Activated T-cell treated with anti-CD3 and anti-CD28 coated beads, Interleukin-2, amount 50 U/mL, for 72 hours (primary cell): ENCODE measurements at places on chromosomes 4 and X. TPM values are rescaled to one million over a fixed set of nuclear protein-coding genes. Genes with fewer than 3 reads are reported as not detected.

The CRMP1 gene
- total RNA-seq = not detected

The RIPPLY1 gene
- total RNA-seq = not detected

The RPL9 gene
- total RNA-seq = 2,445 TPM

The AKAP4 gene
- not detected for total RNA-seq

The UGT2B15 gene
- not detected for total RNA-seq

GRCh38 chr4:123018396-123018775, 96.0 kb upstream of the NUDT6 start:
- H3K36me3 ChIP-seq = peaks cover 2% of the 10 kb centered on the region
- H3K27me3 ChIP-seq = no peaks in the 10 kb centered on the region
- H3K4me1 ChIP-seq = no peaks in the 10 kb centered on the region
- H3K27ac ChIP-seq = no peak overlapping the region

DNA sequence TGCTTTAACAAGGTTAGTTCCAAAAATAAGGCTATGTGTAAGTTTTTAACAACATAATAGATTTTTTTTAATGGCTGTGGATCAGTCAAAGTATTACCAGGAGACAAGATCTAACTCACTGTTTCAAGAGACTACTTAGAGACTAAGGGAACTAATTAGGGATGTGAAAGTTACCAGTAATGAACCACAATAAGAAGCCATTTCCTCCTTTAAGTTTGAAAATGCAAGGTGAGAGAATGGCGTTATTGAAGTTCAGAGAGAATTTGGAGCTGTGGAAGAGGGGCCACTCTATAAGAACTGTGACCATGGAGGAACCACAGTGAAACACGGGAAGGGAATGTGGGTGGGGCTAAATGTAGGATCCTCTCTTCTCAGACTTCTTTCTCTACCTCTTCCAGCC, 624.2 kb downstream of the GLUD2 start:
- no peaks in the 10 kb centered on the region for H3K36me3 ChIP-seq
- no peaks in the 10 kb centered on the region for H3K27me3 ChIP-seq
- H3K27ac ChIP-seq = no peak overlapping the region
- no peak overlapping the region for H3K4me3 ChIP-seq
- no peaks in the 10 kb centered on the region for H3K4me1 ChIP-seq
- DNase-seq = no peak

DNA sequence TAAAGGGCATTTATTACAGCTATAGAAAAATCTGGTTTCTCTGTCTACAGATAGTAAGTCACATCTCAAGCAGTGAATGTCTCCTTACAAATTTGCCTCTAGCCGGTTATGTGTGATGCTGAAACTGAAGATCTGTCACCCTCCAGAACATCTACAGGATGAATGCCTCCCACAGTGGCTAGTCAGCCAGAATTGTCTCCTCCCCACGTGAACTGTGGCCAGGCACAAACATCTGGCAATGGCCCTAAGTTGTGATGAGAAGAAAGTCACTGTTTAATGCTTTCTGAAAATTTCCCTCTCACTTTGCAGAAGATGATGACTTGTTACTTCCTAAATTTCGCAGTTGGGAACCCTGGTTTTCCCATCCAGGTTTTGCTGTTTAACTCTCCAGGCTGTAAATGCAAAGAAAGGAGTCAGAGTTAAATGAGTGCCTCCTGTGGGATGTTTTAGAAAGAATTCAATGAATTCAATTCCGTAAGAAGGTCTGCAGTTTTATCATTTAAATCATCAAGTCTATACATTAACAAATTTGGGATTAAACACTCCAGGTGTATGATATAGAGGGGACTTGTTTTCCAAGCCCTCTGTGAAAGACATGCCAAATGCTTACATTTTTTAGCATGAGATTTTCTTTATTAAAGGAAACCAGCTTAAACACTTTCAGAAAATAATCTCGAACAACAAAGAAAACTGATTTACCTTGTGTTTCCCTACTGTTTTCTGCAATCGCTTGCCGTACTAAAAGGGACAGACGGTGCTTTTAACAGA, 55.4 kb upstream of the TLR3 start:
- no peak overlapping the region for H3K27ac ChIP-seq
- no peaks in the 10 kb centered on the region for H3K4me1 ChIP-seq
- H3K27me3 ChIP-seq = peaks cover 12% of the 10 kb centered on the region
- H3K4me3 ChIP-seq = no peak overlapping the region
- DNase-seq = no peak
- H3K36me3 ChIP-seq = no peaks in the 10 kb centered on the region

- no peaks in the 10 kb centered on the region for H3K4me1 ChIP-seq
- no peak overlapping the region for H3K4me3 ChIP-seq
- peak overlapping the region; percentile 21 for H3K27ac ChIP-seq
- H3K27me3 ChIP-seq = no peaks in the 10 kb centered on the region
- peaks cover 2% of the 10 kb centered on the region for H3K36me3 ChIP-seq
- DNase-seq = no peak
Observed at GRCh38 chr4:152892974-152893373, 43.1 kb upstream of the FHDC1 start.

DNA sequence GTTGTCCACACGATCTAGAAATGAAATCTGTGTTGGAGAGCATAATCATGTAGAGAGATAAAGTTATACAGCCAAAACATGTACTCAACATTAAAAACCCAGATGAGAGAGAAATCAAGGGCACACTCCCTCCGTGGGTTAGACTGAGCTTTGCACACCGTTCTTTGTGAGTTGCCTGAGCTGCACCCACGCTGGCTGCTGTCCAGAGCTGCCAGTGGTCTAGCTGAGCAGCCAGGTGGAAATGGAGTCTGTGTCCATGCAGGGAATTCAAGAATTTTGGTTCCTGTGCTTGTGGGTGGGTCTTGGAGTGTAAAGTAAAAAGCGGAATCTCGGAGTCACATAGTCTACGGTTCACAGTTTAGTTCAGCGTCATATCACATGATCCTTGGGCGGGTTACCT, 84.6 kb downstream of the GPR143 start:
- H3K36me3 ChIP-seq = peaks cover 11% of the 10 kb centered on the region
- H3K4me1 ChIP-seq = peaks cover 18% of the 10 kb centered on the region
- H3K4me3 ChIP-seq = no peak overlapping the region
- H3K27me3 ChIP-seq = no peaks in the 10 kb centered on the region
- DNase-seq = no peak

GRCh38 chr4:85932500-85933290, 427.2 kb downstream of the MAPK10 start:
- no peak overlapping the region for H3K27ac ChIP-seq
- DNase-seq = no peak
- no peak overlapping the region for H3K4me3 ChIP-seq
- peaks cover 12% of the 10 kb centered on the region for H3K27me3 ChIP-seq

DNA sequence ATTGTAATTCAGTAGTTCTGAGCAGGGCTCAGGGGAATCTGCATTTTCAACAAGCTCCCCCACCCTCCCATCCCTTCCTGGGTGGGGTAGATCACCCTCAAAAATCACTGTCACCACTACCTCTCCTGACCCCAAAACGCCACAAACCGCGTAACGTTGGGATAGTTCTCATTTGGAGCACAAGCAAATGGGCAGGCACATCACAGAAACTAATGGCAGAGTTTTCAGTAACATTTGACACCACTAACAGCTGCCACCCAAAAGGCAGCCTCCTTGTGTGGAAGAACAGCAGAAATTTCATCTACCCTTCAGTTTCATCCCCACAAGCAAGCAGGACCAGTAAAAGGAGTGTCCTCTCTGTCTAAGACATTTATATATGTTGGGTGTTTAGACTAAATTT, 132.7 kb downstream of the PALLD start:
- H3K4me1 ChIP-seq = peaks cover 25% of the 10 kb centered on the region
- H3K27ac ChIP-seq = no peak overlapping the region
- no peak overlapping the region for H3K4me3 ChIP-seq
- no peak for DNase-seq

DNA sequence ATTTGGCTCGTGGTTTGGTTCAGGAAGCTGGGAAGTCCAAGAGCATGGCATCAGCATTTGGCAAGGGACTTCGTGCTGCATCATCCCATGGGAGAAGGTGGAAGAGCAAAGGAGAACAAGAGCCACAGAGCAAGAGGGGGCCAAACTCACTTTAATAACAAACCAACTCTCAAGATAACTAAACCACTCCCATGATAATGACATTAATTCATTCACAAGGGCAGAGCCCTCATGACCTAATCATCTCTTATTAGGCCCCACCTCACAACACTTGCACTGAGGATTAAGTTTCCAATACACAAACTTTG, 113.4 kb upstream of the ATXN3L start:
- peaks cover 7% of the 10 kb centered on the region for H3K4me1 ChIP-seq
- peaks cover 9% of the 10 kb centered on the region for H3K27me3 ChIP-seq
- H3K27ac ChIP-seq = no peak overlapping the region
- no peak overlapping the region for H3K4me3 ChIP-seq
- no peaks in the 10 kb centered on the region for H3K36me3 ChIP-seq

DNA sequence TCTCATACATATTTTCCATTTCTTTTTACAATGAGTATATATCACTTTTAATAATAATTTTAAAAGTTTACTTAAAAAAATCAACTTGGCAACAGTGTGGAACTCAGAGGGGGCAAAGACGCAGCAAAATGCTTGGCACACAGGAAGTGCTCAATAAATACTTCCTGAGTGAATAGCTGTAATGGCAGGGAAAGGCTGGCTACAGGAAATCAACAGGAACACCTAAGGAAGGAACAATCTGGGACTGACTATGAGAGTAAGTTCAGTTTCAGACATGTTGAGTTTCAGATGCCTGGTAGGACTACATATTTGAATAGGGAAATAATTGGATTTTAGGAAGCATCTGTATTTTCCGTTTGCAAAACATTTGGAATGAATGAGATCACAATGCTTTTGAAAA, 137.6 kb downstream of the SCLT1 start:
- H3K27ac ChIP-seq = no peak overlapping the region
- no peak overlapping the region for H3K4me3 ChIP-seq
- no peaks in the 10 kb centered on the region for H3K27me3 ChIP-seq
- no peaks in the 10 kb centered on the region for H3K4me1 ChIP-seq
- peaks cover 2% of the 10 kb centered on the region for H3K36me3 ChIP-seq
- no peak for DNase-seq

DNA sequence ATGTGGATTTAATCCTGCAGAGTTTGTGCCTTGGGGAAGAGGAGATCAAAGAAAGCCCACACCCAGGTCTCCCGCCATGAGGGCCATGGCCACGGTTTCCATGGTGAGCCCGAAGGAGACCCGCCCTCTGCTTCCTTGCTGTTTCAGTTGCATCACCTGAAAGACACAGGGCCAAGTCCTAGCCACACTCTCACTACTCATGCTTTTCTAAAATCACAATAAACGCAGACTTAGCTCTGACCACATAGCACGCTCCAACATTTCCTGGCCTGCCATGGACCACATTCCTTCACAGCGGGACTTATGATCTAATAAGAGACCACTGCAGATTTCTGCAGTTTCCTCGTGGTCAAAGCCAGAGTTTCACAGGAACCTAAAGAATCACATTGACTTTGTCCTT, 426.0 kb upstream of the NR3C2 start:
- no peaks in the 10 kb centered on the region for H3K4me1 ChIP-seq
- no peak for DNase-seq
- H3K4me3 ChIP-seq = no peak overlapping the region
- no peaks in the 10 kb centered on the region for H3K36me3 ChIP-seq
- H3K27ac ChIP-seq = no peak overlapping the region
